ENCODE measurements at places on chromosomes 5 and 9.

- ATAC-seq: no peak
These were observed 26.7 kb upstream of the RICTOR start for GRCh38 chr5:39100851-39101396.

- ATAC-seq: no peak
These were observed 57.8 kb upstream of the SPINK5 start for GRCh38 chr5:148005788-148006520.

- ATAC-seq: no peak
These were observed 3.5 kb downstream of the ELAVL2 start for GRCh38 chr9:23822261-23823169.

DNA sequence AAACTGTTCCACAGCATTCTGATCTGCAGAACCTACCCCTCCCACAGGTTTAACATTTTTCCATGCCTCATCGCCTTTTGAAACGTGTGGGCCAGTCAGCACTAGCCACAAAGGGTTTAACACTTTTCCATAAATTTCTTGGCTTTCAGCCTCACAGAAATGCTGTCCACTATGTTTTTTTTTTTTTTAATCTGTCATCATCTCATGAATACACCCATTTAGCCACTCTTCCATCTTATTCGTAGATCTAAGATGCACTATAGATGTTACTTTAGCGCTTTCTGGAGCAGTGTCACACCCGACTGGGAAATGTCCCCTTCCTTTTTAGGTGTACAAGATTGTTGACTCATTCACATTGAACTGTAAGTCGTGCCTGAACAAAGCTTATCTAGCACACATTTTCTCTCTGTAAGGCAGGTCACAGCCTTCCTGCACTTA is 62.3 kb downstream of the GCNT1 start:
- ATAC-seq: no peak

DNA sequence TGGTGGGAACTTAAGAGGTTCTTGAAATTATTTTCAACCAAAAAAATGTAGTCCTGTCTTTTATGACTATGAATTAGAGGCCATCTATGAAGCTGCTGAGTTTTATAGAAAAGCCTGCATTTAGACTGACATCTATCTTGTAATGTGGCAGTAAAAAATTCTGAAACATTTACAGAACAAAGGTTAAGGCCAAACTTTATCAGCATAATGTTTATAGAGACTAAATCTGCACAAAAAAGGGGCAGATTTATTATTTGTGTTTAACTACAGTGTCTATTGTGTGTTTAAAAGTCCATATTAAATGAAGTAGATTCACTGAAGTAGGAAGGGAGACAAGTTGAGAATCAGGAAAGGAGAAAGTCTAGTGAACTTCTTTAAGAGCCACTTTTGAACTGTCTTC is 37.3 kb upstream of the ANKRD34B start:
- ATAC-seq: no peak

- no peak for ATAC-seq
These were observed 45.1 kb downstream of the PDE8B start for GRCh38 chr5:77255617-77256016.

GRCh38 chr9:28762167-28762566 is 1188.9 kb upstream of the C9orf72 start:
- ATAC-seq: no peak
